ENCODE measurements at places on chromosomes 13 and 19.
A peak's percentile ranks its signal among the peaks of the same experiment; 100 is the strongest.

DNA sequence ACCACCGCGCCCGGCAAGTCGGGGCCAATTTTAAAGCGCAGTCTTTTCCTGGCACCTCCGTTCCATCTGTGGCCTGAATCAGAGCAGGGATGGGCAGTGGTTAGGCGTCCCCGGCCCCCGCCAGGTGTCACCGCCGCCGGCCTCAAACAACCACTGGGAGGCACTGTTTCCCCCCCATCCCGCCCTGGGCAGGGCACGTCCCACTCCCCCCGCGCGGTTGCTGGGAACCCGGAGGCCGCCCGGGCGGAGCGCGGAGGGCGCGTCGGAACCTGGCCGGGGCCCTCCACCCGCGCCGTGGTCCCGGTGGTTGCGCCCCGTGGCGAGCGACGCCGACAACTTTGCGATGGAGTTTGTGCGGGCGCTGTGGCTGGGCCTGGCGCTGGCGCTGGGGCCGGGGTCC is at the start of gene GRIN3B:
Gene GRIN3B, plus strand, starts transcription at position 325 of the 400 bp plus-strand sequence. Its CDS starts 19 bp downstream, at position 344.
- DNase-seq: peak; percentile 32

DNA sequence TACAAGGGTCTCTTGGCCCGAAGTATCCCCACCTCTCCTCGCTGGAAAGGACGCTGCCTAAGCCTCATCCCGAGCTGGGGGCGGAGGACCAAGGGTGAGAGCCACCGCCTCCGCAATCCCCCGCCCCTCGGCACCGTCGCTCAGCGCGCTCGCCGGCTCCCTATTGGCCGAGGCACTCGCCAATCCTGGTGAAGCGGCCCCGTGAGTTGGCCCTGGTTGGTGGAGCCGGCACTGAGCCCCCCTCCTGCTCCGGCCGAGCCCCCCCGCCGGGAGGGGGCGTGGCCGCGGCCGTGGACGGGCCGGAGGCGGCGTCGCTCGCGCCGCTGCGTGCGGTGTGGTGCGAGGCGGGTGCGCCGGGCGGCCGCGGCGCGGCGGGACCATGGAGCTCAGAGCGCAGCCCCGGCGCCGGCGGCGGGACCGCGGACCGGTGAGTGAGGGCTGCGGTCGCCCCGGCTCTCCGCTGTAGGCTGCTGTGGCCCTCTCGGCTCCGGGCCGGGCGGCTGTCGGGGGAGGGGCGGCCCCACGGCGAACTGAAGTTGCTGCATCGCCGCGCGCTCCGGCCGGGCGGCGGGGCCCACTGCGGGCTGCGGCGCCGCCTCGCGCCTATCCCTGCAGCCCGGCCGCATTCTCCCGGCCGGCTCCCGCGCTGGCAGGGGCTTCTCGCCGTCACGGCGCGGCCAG is at the start of gene WASF3:
Gene WASF3, plus strand, starts transcription at position 291 of the 681 bp plus-strand sequence. CDS start 84,588 bp downstream, outside the sequence.
- DNase-seq: no peak

- DNase-seq: peak; percentile 30
Measured at GRCh38 chr19:38683393-38684077, 36.1 kb downstream of the ACTN4 start.

GRCh38 chr13:42260903-42261654 is 10.9 kb upstream of the AKAP11 start:
- DNase-seq: no peak

DNA sequence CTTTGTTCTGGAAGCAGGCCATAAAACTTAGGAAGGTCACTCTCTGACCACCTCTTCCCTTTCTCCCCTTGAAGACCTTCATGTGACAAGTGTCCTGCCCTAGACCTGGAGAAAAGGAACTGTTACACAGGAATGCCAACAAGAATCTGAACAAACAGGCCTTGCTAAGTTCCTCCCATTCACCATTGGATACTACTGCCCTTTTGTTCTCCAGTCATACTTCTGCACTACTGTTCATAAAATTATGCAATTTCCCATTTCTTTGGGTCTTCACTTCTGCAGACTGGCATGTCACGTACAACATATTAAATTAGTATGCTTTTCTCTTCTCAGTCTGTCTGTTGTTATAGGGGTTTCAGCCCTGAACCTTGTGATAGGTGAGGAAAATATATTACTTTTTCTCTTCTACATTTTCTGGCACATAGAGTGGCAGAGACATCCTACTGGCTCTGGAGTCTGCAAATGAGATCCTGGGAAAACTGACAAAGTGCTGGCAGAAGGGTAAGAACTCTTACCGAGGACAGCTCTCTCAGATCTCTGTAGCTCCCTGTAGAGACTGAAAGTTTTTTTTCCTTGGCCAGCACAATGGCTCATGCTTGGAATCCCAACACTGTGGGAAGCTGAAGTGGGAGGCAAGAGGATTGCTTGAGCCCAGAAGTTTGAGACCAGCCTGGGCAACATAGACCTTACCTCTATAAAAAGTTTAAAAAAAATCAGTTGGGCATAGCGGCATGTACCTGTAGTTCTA is 87.6 kb upstream of the SPRY2 start:
- no peak for DNase-seq

DNA sequence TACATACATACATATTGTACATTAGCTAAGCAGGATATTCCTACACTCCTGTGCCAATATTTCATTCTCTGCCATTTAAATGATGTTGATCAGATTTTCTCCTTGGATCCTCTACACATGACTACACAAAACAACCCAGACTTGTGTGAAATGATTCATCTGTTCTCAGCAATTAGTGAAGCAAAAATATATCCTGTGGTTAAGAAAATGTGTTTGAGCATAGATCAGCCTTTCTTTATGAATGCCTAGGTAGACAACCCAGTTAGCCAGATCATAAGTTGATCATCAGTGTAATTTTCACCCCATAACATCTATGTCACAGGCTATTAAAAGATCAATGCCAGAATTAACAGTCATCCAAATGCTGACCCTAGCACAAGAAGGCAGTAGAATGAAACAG is 275.2 kb upstream of the EDNRB start:
- no peak for DNase-seq

GRCh38 chr13:93765062-93765461 is 538.5 kb downstream of the GPC6 start:
- DNase-seq: no peak

DNA sequence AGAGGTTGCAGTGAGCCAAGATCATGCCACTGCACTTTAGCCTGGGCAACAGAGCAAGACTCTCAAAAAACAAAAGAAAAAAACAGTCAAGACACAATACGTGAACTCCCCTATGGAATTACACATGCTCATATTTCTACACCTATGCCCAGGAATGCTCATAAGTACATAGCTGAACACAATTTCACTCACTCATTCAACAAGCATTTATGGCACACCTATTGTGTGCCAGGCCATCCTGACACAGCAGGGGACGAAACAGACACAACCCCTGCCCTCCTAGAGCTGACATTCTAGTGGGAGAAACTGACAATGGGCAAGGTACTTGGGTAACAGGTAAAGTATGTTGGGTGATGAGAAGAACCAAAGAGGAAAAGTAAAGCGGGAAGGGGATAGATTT is 9.5 kb downstream of the AXL start:
- DNase-seq: no peak

DNA sequence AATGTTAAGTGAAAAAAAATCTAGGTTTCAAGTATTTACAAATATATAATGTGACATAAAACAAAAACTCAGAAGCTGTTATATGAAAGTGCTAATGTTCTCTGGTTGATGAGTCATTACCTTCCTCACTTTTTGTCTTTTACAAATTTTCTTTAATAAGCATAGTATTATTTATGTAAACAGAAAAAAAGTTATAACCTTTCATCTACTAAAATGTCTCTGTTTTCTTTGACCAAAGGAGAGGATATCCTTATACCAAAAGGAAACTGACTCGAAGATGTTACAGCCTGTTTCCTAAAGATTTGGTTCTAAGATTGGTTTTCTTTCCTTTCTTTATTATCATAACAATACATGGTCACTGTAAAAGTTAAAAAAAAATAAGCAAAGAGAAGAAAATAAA is 38.0 kb downstream of the RCBTB2 start:
- no peak for DNase-seq

DNA sequence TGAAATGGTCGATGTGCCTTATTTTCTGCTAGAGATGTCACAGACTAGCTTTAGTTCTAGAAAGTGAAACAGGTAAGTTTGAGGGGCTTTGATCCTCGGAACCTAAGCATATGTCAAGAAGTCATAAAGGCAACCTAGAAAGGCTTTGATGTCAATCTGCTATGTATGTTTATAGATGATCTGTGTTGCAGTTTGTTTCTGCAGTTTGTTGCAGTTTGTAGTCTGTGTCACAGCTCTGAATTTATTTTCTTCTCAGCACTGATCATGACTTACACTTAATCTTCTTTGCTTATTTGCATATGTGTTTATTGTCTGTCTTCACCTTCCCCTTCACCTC is 5.9 kb downstream of the LSM14A start:
- DNase-seq: no peak

DNA sequence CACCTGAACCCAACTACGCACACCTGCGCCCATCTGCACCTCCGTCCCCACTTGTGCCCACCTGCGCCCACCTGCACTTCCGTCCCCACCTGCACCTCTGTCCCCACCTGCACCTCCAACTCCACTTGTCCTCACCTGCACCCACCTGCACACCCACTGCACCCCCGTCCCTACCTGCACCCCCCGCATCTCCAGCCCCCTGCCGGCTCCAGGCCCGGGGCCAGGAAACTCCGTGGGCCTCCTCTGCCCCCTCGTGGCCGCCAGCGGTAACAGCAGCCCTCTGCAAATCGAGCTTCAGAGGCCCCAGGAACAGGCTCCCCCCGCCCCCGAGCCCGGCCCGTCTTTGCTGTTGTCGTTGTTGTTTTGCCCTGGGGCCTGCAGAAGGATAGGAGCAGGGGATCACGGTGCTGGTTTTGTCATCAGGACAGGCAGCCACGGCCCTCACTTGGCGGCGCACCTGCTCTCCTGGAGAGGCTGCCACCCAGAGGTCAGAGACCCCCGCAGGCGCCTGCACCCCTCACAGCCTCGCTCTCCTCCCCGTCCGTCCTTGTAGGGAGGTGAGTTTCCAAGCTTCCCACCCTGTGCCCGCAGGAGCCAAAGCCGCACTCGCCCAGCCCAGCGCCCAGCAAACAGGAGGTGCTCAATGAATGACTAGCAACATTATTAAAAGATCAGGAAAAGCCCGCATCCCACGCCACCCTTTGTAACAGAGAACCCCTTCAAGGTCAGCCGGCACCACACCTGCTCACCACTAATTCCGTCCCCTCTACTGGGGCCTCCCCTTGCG is 65.4 kb downstream of the GNG7 start:
- peak; percentile 50 for DNase-seq

DNA sequence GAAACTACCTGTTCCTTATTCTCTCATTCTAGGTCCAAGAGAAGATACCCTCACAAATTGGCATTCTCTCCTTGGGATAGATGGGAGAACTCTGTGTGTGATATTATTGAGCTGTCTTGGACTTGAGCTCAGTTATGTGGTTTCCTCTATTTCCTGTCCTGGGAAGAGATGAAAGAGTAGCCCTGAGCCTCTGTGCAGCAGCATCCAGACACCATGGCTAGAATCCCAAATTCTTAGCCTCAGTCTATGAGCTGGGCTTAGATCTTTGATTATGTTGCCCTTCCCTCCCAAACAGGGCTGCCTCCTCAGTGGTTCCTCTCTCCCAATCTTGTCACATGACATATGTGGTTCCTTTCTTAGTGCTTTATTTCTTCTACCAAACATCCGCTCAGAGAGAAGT is 290.7 kb downstream of the SPRY2 start:
- DNase-seq: no peak

- DNase-seq: no peak
Measured at GRCh38 chr19:688214-688613, 7.0 kb downstream of the PRSS57 start.

DNA sequence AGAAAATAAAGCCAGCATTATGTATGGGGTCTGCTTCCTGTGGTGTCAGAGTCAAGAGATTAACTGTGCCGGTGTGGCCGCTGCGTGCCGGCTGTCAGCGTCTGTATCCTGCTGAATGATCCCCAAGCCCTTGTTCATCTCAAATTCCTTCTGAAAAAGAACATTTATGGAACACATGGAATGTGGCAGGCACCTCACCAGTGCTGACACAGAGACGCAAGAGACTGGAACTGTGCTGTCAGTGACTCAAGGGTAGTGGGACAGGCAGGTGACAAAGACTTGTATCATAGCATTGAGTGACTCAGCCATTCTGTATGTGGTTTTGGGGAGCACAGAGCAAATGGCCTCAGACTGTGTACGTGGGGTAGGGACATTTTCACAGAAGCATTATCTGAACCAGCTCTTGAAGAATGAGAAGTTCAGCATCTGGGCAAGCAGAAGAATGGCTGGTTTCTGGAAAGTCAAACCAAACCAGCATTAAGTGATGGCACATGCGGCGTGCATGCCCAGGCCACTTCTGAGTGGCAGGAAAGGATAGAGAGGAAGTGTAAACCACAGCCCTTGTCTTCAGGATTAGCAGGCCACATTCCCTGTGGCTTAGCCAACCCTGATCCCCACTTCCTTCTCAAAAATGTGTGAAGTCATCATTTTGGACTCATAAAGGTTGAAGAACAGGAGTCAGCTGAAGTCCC is 54.0 kb upstream of the IRS2 start:
- DNase-seq: no peak

DNA sequence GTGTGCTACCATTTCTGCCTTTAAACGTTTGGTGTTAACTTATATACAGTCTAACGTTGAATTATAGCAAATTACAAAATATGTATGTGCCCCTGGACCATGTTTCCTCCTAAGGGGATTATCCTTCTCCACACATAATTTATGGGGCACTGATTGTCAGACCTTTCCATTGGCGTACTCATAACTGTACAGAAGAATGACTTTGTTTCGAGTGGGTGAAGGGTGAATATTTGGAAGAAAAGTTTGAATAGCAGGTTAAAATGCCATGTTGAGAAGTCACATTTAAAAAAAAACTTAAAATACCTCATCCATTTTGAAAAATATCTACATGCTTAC is 58.8 kb downstream of the SLC10A2 start:
- DNase-seq: no peak

DNA sequence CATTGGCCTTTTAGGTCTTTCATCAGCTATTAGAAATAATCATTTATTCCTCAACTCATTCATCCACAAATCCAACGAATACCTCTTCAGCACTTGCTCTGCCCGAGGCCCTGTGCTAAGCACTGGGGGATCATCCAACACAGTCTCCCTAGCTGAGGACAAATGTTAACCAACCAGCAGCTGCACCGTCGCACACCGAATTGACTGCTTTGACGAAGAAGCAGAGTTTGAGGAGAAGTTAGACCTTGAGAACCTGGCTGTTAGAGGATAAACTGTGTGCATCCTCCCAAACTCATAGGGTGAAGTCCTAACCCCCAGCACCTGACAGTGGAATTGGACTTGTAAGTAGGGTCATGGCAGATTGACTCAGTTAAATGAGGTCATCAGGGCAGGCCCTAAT is 170.9 kb downstream of the USP12 start:
- DNase-seq: no peak

DNA sequence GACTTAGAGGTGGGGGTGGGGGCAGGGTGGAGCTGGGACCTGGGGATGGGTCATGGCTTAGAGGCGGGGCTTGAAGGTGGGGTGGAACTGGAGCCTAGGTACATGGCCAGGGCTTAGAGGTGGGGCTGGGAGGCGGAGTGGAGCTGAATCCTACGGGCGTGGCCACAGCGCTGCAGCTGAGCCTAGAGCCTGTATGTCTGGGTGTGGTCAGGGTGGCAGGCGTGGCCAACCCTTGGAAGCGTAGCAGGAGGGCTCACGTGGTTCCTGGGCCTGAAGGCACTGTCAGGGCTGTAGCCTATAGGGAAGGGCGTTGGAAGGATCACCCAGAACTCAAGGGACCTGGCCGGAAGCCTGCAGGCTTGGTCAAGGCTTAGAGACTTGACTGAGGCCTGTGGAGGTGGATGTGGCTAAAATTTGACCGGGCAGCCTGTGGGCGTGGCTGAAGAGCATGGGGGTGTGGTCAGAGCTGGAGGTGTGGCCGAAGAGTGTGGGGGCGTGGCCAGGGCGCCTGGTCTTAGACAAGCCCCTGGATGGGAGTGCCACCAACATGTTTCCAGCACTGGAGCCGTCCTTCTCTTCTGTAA is 24.3 kb downstream of the COLGALT1 start:
- no peak for DNase-seq
